HT1080 (cell line): ENCODE measurements at places on chromosomes 6 and 20.

- peak; percentile 45 for DNase-seq
Observed at GRCh38 chr20:52190437-52191131, 995 bp downstream of the ZFP64 start.

GRCh38 chr6:144083172-144083571, 12.2 kb downstream of the SF3B5 start:
- DNase-seq, result no peak

GRCh38 chr6:24060982-24061754, 64.8 kb upstream of the NRSN1 start:
- DNase-seq, result no peak

- no peak for DNase-seq
Observed at GRCh38 chr20:56605261-56605996, 23.7 kb upstream of the TFAP2C start.

GRCh38 chr6:2767657-2768524, 2.7 kb downstream of the WRNIP1 start:
- DNase-seq, result no peak

- no peak for DNase-seq
Observed at GRCh38 chr6:88004707-88005106, 42.9 kb upstream of the SPACA1 start.
